NCI-H524 treated with DMSO at 0.1 percent for 48 hours (cell line): ENCODE measurements at places on chromosomes 4 and X.

- no peak for DNase-seq
Observed at GRCh38 chr4:40350627-40351227, 15.6 kb downstream of the CHRNA9 start.

- DNase-seq, result no peak
Observed at GRCh38 chr4:105194328-105195231, 47.9 kb downstream of the TET2 start.

- no peak for DNase-seq
Observed at GRCh38 chr4:123568936-123569335, 172.3 kb downstream of the SPRY1 start.

DNA sequence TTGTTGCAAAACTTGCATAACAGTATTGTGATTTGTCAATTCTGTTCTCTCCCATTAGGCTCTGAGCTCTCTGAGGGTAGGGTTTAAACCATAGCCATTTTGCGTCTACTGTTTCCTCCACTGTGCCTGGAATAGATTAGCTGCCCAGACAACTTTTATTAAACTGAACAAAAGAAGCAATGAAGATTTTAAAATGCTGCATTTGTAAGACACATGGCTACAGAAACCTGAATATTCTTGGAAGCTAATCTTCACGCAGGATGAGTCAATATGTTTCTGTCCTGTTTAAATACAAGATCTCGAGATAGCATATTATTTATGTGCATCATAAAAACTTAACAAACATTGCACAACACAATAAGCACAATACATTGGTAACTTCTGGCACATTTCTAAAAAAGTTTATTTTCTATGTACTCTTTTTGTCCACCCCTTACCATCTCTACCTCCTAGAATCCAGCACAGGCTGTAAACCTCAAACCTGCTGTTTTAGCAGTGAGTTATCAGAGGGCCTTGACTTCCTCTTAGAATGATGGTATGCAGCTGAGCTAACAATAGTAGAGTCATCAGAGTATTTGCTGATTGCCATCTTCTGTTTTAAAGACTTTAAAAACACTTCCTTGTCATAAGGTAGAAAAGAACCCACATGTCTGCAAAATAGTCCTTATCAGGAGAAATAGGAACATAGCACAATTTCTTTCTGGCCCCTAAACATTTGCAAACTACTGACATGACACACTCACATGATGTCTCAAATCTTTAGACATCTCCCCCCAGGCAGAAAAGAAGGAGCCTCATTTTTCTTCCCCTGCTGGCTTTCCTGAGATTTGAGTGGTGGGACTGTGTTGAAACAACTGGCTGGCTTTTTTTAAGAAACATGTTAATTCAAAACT lies 10.6 kb upstream of the CCNG2 start:
- no peak for DNase-seq

GRCh38 chrX:39855748-39856129 lies 242.0 kb downstream of the BCOR start:
- no peak for DNase-seq

DNA sequence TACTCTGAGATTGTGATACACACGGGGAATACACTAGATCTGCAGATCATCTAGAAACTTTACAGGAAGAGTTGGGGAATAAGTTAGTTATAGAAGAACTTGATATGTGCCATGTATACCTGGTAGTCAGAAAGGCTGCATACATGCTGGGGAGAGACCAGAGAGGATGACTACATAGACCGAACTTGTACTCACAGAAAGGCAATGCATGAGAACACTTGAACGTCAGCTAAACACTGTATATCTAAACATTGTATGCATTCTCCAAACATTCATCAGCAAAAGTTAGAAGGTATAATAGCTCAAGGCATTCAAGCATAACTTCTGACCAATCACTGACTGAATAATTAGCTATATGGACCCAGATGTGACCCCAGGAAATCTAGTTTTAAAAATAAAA lies 78.0 kb upstream of the PDHA2 start:
- no peak for DNase-seq

DNA sequence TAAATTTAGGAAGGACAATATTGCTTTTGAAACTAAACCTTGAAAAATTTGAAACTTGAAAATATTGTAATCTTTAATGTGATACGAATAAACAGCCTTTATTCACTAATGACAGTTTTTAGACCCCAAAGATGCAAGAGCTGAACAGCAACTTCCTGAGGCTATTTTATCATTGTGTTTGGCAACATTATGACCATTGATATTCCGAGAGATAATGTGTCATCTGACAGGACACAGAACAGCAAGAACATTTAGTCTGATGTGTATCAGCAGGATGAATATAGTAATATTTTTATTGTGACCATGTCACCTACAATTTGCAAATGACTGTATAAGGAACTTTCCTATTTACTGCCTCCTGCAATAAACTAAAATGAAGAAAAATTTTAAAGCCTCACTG lies 316.0 kb downstream of the ADAM29 start:
- no peak for DNase-seq

- no peak for DNase-seq
Observed at GRCh38 chr4:76296286-76296820, 10.2 kb upstream of the STBD1 start.

DNA sequence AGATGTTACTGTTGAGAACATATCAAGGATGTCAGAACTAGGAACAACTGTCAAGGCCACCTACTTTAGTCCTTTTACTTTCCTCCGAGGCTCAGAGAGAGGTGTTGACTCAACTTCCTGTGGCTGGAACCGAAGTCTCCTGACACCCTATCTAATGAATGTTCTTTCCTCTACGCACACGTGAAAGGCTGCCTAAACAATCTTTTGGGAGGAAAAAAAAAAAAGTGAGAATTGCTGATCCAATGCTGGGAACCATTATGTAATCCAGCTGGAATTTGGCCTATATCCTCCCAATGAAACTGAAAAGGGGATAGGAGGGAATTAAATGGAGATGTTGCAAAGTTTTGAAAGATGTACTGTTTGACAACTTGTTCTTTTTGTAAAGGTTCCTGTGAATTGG lies 8.3 kb upstream of the MAP7D3 start:
- DNase-seq, result no peak

- no peak for DNase-seq
Observed at GRCh38 chr4:157294575-157294974, 74.0 kb downstream of the GRIA2 start.

DNA sequence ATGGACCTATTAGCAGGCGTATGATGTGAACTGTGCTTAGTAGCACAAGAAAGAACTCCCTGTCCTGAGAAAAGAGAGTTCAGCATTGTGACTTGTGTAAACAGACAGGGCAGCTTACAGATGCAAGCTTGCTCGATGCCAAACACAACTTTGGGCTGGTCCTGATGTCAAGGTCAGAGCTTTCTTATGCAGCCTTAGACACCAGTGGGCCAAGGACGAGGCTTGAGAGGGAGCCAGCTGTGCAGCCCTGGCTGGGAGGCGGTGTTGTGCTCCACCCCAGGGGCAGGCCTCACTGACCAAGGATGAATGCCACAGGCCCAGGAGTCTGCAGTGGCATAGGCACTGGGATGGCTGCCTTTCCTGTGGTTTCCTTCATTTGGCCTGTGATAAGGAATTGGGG lies 35.4 kb downstream of the JADE1 start:
- DNase-seq, result no peak

DNA sequence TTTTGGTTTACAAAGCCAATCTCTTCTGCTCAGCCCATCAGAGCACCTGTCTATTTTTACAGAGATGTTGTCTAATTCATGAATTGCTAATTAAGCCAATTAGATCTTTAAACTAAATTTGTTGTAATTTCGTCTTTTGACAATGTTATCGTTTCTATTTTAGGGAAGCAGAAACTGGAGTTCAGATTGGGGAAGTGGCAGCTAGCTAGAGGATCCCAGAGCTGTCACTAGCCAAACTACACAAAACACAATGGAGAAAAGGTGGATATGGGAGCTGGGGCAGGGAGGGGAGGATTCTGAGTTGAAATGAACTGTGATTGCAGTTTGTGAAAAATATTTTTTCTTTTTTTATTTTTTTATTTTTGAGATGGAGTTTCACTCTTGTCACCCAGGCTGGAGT lies 35.8 kb downstream of the CASP3 start:
- DNase-seq, result no peak

- no peak for DNase-seq
Observed at GRCh38 chr4:3190549-3190948, 58.4 kb upstream of the MSANTD1 start.

- DNase-seq, result no peak
Observed at GRCh38 chr4:20618731-20619130, 81.5 kb upstream of the PACRGL start.

DNA sequence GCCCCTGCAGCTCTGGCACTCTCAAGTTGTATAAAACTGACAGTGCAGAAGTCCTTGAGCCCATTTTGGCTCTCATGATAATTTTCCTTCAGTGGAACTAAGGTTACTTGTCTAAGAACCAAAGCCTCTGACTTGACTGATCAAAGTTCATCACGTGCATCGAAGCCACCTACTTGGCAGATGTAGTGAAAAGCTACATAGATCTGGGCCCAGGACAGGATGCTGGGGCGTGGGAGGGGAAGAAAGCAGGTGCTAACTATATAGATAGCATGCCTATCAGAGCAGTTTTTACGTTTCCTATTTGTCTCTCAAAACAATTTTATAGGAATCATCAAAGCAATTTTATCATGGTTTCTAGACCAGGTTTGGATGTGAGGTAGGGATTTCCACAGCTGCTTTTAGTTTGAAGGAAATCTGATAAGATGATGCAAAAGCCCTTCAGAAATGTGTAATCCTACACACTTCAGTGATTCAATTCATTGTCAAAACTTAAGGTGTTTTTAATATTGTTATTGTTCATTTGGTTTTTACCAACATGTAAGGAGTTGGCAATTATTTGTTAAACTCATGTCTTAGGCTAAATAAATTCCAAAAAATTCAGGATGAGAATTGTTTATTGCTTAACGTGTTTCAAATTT lies 1.2 kb upstream of the CD40LG start:
- no peak for DNase-seq

GRCh38 chr4:81255524-81255923 lies 40.5 kb upstream of the PRKG2 start:
- no peak for DNase-seq

DNA sequence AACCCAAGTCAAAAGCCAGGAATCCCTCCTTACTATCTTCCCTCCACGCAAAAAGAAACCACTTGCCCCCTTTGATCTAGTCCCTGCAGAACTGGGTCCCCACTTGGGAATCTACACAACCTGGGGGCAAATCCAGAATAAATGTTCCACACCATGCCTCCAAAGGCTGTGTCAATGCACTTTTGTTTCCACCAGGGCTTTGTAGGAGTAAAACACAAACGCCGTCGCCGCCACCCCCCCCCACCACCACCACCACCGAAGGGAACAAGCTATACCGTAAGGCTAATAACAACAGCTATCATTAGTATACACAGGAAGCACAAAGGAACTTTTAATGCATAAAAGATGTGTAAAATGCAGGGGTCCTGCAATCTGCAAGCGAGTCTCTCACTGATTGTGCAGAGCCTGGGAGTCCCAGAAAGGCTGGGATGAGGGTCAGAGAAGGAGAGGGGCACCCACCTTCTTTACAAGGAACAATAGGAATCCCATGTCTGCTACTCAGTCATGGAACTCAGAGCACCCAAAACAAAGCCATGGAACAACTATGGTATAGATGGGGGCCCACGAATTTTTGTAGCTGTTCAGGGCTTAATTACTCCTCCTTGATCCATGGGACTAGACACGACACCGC lies 13.2 kb downstream of the BCOR start:
- no peak for DNase-seq

GRCh38 chr4:188146618-188147017 lies 7.4 kb downstream of the TRIML1 start:
- DNase-seq, result no peak

GRCh38 chr4:80540349-80540748 lies 204.8 kb downstream of the CFAP299 start:
- no peak for DNase-seq

GRCh38 chr4:139857021-139857420 lies 191.4 kb downstream of the MGST2 start:
- DNase-seq, result no peak

- DNase-seq, result no peak
Observed at GRCh38 chrX:136850441-136851175, 29.9 kb downstream of the RBMX start.

DNA sequence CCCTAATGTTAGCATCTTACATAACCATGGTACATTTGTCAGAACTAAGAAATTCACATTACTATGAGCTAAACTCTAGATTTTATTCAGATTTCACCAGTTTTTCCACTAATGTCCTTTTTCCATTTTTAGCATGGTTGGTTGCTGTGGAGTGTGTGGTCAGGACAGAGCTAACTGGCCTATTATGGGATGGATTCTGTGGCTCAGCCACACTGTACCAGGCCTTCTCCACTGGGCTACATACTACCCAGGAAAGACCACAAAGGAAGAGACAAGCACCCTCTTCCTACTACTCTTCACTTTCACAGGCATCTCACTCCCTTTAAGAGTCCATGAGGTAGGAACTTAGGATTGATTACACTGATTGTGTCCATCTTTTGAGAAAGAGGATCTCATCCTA lies 67.4 kb downstream of the ZNF827 start:
- no peak for DNase-seq

- no peak for DNase-seq
Observed at GRCh38 chrX:30690330-30690729, 37.1 kb downstream of the GK start.

DNA sequence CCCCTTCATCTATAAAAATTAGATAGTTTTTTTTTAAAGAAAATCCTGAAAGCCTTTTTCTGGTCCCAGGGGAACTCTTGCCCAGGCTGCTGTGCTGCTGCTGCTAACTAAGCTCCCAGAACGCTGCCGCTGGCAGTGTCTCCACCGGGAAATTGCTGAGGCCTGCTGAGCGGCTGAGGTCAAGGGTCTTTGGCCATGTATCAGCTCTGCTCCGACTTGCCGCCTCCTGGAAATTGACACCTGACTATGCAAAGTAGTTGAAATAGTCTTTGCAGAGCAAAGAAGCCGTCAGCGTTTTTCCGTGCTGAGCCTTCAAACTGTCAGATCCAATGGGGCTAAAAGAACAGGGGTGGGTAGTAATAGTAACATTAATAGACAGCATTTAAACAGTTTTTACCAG lies 839 bp downstream of the QDPR start:
- DNase-seq, result no peak

DNA sequence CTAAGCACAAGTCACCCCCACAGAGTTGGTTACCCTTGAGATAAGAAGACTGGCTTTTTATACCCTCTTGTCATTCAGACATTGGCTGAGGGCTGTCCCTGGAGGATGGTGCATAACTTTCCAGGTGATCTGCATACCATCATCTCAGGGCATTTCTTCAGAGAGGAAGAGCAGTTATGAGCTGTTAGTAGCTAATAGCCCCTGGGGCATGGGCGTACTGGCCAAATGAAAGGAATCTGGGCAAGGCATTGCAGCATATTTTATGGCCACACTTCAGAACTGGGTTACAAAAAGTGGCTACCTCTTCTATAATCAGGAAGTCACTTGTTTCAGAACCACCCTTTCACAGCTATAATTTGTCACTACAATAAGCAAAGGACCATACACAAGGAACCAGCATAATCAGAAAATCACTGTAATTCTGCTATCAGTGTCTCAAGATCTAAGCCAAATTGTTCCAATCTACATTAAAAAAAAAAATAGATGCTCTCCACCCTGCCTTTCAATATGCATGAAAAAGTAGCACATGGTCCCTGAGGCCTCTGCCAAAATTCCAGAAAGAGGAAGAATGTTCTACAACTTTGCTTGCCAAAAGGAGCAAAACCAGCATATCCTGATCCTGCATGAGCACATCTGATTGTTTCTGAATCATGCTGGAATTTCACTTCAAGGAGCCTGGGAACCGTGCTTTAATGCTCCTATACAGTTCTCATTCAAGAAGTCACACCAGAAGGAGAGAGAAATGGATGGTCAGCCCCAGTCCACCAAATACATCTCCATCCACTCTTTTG lies 92.0 kb downstream of the TMEM144 start:
- no peak for DNase-seq
